ENCODE measurements at places on chromosomes 12 and 14. TPM values are rescaled to one million over a fixed set of nuclear protein-coding genes. Genes with fewer than 3 reads are reported as not detected.

Gene PLCZ1
- 0.97 TPM for total RNA-seq

DNA sequence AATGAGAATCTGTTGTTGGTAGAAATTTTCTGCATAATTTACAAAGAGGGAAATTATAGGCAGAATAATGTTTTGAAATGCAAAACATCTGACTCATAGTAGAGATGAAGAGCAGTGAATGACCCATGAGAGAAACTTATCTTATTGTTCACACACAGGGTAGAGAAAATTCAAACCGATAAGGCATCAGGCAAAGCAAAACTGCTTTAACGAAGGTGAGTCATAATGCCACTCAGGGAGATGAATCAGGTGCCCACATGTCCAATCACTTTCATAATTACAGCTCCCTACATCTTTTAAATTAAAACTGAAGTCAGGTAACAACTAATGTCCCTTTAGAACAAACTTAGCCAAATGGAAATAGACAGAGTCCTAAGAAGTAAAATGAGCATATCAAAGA is 265.6 kb upstream of the GARIN6 start:
- no peak for DNase-seq

DNA sequence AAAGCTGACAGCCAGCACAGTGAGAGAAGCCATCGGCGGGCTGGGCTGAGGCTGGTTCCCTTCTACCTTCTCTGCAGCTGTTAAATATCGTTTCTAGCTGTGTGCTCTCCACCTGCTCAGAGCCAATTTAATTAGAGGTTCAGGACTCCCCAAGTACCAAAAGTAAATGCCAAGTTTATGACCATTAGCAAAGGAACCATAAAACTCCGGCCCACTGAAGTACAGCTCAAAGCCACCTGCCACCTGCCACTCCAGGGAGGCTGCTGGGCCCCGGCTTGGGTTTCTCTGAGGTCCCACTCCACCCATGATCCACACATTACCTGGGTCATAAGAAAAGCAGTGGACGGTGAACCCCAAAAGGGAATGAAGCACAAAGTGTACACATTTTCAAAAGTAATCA is 272.8 kb downstream of the KSR2 start:
- no peak for DNase-seq

Gene WSCD2
- 0.51 TPM for total RNA-seq

- peak; percentile 70 for DNase-seq
These were observed 386 bp downstream of the DGKA start for GRCh38 chr12:55931317-55931779.

Gene GCN1
- 41.4 TPM for total RNA-seq

DNA sequence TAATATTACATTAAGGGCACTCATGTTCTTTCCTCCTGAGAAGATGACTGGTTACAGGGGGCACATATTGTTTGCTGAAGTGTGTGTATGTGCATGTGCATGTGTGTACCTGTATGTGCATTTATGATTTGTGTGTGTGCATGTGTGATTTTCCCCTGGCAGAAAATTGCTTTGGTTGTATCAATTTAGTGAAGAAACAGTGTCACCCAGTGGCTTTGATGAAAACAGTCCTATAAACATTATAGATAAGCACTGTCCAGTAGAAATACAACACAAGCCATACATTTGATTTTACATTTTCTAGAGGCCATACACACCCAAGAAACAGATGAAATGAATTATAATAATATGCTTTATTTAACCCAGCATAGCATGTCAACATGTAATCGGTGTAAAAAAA is 8.6 kb downstream of the PDE3A start:
- no peak for DNase-seq

- DNase-seq, result no peak
These were observed 281.0 kb upstream of the CRY1 start for GRCh38 chr12:107374161-107374840.

GRCh38 chr14:67514203-67514607 is 18.9 kb upstream of the PLEKHH1 start:
- peak; percentile 57 for DNase-seq

Gene TEX52
- not detected for total RNA-seq
